ENCODE measurements at places on chromosomes 5 and 9.

DNA sequence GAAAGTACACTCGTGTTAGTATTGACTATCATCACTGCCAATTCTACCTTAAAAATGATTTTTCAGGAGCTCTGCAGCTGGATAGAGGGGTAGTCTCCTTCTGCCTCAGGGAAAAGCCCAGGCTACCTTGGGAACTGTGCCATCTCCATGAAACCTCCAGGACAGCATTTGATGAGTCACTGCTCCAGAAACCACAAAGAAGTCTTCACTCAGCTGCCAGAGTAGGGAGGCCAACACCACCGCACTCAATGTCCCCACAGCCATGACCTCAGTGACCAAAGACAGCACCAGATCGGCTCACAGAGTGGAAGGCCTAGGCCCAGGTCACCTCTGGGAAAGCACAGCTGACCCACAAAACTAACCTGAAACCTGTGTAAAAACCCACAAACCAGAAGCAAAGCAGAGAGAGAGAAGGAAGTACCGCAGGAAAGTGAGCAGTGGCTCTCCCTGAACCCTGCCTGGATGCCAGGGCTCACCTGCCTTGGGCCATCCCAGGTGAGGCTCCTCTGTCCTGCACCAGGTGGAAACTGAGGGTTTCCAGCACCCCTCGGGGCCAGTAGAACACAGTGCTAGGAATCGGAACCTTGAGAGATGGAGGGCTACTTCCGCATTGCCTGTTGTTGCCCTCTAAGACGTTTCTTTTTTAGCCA is 30.0 kb downstream of the S1PR3 start:
- no peak for DNase-seq

DNA sequence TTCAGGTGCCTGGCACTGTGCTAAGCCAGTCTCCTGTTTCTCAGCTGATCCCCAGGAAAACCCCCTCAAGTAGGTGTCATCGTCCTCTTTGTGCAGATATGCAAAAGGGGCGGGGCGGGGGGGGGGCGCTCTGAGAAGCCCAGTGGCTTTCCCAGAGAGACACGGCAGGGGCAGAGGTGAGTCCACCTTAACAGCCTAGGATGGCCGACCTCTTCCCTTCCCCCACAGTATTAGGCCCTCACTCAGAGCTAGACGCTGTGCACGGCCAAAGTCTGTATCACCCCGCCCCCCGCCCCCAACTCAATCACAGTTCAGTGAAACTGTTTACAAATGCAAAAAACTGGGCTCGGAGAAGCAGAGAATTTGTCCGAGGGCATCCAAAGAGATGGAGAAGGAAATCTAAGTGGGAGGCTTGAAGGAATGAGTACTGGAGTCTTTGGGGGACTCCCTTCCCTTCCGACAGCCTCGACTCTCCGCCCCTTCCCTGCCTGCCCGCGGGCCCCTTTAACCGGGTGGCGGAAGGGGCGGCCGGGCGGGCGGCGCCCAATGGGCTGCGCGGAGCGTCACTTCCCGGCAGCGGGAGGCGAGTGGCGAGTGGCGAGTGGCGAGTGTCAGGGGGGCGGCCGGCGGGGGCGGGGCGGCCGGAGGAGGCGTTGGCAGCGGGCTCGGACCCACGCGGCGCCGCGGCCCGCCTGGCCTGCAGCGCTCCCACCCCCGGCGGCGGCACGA is at the start of gene ERGIC1:
TSS of gene ERGIC1 (plus strand) at position 566 of the 729 bp plus-strand sequence. CDS start at position 729, 163 bp downstream.
- peak; percentile 91 for DNase-seq

DNA sequence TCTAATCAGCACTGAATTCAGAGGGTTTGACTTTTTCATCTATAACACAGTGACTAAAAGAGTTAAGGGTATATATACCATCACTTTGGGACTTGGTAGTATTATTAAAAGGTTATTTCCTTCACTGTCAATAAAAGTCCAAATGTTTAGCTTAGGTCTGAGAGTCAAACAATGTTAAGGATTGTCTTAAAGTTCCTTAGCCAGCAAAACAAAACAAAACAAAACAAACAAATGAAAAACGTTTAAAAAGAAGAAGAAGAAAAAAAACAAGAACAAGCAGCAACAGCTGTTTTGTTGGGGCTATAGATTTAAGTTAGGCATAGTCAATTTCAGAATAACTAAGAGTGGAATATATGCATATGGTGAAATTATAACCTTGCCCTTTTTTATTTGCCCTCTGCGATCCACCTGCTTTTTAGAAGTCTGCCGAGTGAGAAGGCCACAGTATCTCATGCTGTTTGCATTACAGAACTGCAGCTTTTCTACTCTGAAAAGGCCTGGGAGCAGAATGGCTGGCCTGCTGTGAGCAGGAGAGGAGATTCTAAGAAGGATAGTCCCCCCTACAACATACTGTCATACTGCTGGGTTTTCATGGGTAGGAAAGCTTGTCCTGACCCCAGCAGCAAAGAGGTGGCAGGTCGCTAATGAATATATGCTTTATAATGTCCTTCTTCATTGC is 141.7 kb downstream of the NTRK2 start:
- DNase-seq = no peak

GRCh38 chr5:142096382-142096781 is 12.2 kb upstream of the NDFIP1 start:
- no peak for DNase-seq

DNA sequence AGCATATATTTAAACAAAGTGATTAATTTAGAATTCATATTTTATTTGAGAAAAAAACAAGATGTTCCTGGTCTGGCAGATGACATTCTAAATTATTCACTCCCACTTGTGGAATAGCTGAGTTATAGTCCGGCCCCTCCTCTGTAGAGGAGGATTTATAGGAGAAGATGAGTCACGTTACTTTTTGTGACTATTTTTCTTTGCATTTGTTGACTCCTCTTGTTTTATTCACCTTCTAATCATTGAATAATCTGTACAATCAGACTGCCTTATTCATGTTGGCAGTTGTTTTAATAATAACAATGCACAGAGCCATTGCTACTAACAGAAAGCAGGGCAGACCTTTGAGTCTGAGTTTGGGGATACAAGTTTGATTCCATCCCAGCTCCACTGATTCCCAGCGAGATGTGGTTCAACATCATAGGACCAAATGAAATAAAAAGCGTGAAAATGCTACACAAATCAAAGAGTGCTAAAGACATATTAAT is 23.2 kb downstream of the DOCK8 start:
- no peak for DNase-seq

DNA sequence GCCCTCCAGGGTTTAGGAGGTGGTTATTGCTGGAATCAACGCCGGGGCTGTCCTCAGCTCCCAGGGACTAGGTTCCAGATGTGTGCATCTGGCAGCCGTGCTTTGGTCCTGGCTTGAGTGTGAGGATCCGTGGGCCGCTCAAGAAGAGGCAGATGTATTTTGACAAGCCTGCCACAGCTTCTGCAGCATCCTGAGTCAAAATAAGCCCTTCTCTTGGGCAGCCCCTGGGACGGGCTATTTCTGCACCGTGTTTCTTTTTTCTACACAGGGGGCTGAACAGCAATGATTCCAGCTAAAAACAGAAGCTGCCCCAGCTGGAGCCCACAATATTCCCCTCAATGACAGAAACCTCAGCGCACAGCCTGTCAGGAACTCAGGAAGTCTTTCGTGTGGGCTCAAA is 19.7 kb upstream of the CPLX2 start:
- DNase-seq = no peak

- DNase-seq = no peak
Measured at GRCh38 chr5:93584596-93585040, 1.6 kb downstream of the NR2F1 start.

DNA sequence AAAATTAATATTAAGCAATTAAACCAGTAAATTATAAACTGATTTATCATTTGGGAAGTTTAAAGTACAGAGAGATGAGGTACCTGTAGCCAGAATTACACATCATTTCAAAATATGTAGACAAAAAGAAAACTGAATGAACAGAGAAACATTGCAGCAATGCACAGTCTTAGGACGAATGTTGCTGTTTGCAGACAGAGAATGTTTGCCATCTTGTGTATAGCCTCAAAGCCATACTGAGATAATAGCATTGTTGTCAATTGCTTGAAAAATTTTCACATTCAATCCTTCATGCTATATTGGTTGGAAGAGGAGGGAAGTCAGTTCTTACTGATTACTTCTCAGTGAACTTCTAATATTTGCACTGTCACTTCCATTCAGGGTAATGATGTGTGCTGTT is 326.2 kb downstream of the PRR16 start:
- DNase-seq = no peak

- DNase-seq = no peak
Measured at GRCh38 chr9:72554221-72554641, 32.8 kb downstream of the TMC1 start.

DNA sequence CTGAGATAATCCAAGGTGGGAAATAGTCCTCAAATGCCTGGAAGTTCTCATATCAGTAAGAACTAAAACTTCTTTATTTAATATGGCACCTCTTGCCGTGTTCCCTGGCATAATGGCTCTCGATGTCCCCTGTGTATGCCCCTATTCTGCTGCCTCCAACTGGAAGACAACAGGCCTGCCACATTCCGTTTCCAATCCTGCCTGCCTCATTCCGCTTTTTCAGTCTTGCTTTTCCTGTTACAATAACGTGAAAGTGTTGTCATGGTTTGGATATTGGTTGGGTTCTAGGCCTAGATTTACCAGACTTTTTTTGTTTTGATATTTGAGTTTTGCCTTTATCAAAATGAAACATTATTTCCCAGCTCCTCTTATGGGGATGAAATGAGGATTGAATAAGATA is 98.2 kb downstream of the FOCAD start:
- no peak for DNase-seq

DNA sequence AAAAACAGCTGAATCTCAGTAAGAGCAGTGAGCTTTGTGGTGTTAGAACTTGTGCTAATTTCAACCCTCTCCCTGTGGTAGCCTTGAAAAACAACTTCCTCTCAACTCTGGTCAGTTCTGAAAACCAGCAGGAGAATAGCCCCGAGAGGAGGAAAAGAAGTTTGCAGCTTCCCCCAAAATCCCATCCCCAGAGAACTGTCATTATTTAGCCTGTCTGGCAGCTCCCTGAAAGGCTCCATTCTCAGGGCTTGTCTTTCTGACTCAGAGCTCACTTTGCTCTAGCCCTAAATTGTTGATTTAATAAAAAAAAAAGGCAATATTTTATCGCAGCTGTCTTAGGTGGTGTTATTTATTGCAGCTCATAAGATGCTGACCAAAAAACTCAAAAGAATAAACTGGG is 11.4 kb upstream of the SLC45A2 start:
- DNase-seq = no peak

- DNase-seq = no peak
Measured at GRCh38 chr5:21142791-21143190, 1154.8 kb upstream of the CDH18 start.

DNA sequence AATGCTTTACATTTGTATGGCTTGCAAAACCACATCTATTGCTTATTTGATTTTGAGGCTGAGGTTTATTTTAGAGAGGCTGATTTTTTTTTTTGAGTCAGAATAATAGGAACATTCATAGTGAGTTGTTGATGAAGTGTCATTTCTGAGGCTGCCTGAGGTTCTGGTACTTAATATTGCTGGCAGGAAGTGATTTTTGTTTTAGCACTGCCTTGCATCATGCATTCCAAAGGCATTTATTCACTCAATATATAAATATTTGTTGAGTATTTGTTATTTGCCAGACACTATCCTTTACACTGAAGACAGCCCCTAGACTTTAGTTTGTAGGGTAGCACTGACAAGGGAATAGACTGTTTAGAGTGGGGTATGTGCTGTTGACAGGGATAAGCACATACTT is 2.7 kb downstream of the RNF20 start:
- DNase-seq = no peak

GRCh38 chr9:114224247-114224610 is 68.9 kb downstream of the COL27A1 start:
- no peak for DNase-seq

- DNase-seq = no peak
Measured at GRCh38 chr9:117044241-117044640, 357.1 kb downstream of the TRIM32 start.

DNA sequence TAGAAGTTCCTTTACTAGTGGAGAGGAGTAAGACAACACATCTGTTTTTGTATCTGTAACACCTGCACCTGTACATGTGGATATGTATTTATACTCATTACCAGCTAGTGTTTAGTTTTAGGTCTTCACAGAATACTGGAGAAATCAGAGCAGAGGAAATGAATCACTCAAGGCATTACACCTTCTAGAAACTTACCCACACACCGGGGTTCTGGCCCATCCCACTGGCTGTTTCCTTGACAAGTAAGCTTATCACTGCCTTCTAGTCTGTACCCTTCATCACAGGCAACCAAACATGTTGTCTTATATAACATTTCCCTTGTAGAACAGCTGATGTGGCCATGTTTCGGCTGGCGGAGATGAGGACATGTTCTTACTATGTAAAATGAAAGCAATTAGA is 76.7 kb downstream of the SVEP1 start:
- DNase-seq = no peak

DNA sequence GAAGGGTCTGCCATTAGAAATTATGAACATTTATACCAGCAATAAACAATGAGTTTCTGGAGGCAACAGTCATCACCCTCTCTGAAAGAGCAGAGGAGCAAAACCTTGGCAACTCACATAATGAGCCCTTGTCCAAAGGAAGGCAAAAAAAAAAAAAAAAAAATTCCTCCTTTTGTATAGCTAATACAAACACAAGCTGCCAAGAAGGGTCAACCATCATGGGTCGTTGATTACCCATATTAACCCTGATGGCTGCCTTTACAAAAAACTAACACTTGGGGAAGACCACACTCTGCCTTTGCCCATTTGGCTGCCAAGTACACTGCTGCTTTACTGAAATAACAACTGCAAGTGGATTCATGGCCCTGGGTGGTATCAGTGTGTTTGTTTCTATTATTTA is 272.7 kb downstream of the ADAMTSL1 start:
- DNase-seq = no peak

DNA sequence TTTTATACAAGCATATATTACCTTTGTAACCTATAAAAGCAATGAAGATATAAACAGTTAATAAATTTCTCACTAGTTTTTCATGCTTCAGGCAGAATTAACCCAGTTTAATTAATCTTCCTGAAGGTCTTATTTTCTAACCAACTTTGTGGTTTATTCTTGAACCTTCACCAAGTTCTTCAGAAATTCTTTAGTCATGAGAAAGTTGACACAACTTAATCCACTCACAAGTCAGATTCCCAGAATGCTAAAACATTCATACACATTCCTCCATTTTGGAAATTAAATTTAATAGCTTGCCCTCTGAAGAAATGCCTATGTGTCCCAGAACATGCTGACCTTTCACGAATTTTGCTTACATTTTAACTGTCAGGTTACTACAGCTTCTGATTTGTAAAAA is 105.4 kb upstream of the PAM start:
- DNase-seq = no peak

GRCh38 chr5:177446200-177447065 is at the start of gene PRR7:
PRR7 (plus strand) TSS chr5:177446814; CDS start chr5:177455068, 8,254 bp downstream.
- DNase-seq = peak; percentile 73

- DNase-seq = no peak
Measured at GRCh38 chr5:32534041-32534440, 51.3 kb upstream of the SUB1 start.

DNA sequence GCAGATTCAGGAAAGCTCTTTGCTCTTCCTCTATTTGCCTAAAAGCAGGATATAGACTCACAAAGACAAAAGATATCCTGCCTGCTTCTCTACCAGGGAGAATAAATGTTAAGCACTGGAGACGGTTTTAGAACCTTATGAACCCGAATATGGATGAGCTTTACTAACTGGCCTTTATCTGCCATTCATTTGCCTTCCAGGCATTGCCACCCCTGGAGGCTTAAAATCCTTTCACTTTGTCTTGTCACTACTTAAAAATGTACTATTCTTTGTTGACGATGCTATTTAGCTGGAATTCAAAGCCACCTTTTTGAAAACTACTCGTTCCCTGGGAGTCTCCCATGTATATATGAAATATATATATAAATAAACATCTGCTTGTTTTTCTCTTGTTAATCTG is 23.2 kb upstream of the LVRN start:
- DNase-seq = no peak

- no peak for DNase-seq
Measured at GRCh38 chr5:148491793-148492184, 108.0 kb downstream of the FBXO38 start.
